ENCODE measurements at places on chromosomes 6 and 20. TPM values are rescaled to one million over a fixed set of nuclear protein-coding genes. Genes with fewer than 3 reads are reported as not detected.

DNA sequence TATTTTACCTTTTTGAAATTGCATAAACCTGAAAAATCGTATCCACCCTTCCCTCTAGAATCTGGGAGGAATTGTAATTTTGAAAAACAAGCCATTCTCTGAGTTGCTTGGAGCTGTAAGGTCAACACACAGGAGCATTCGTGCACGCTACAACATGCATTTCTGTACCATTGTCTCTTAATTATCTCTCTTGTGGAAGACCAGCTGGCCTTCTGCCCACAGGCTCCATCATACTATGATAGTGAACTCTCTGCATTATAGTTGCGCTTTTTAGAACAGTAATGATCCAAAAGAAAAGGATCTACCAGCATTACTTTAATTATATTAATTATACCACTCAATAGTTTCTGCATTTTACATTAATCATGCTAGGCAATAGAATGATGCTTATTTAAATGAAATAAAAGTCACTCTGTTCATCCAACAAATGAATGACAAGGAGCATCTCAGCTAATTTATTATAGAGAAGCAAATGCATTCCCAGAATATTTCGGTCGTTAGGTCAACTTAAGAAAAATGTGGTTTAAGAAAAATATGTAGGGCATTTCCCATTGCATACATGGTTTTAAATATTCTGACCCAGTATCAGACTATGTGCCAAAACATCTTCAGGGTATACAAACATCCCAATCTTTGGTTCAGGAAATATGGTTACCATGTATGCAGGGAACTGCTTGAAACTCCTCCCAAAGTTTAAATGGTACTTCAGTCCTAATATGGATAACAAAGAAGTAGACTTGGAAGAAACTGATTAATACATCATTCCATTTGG, 263.5 kb downstream of the TFAP2A start:
- peak; percentile 67 for DNase-seq

- DNase-seq = peak; percentile 5
These were observed 984 bp downstream of the TNFRSF21 start for GRCh38 chr6:47308552-47309290.

Gene KCNB1
- 0.41 TPM for total RNA-seq

GRCh38 chr6:109096208-109096607, 901 bp downstream of the CEP57L1 start:
- DNase-seq = peak; percentile 3

DNA sequence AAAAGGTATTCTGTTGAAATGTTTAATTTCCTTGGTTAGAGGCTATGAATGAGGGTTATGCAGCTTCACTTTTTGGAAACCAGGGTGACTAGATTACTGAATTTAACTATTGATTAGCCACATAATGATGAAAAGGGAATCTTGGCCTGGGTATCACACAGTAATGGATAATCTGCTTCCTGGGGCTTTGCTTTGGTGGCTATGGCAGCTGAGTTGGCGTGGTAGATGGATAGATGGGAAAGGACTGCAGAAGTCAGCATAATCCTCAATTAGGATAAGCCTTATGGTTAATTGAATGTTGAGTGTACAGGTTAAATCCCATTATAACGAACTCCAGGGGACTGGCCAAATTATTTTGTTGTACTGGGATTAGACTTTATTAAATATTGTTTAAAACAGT, 5.2 kb downstream of the NCOA3 start:
- no peak for DNase-seq

- no peak for DNase-seq
These were observed 70.7 kb upstream of the NNAT start for GRCh38 chr20:37450344-37450743.

Gene MOXD1
- total RNA-seq = 27.5 TPM

GRCh38 chr6:119728220-119728750, 378.7 kb upstream of the MAN1A1 start:
- DNase-seq = no peak

- no peak for DNase-seq
These were observed 794.2 kb downstream of the TFAP2A start for GRCh38 chr6:9620687-9621086.

Gene FNDC11
- 1.8 TPM for total RNA-seq

Gene TMEM244
- total RNA-seq = not detected
